Activated T-helper 17 cell treated with anti-CD3 and anti-CD28 coated beads, Interleukin-2, amount 50 U/mL, for 72 hours (primary cell): ENCODE measurements at places on chromosomes 2 and 18. TPM values are rescaled to one million over a fixed set of nuclear protein-coding genes. Genes with fewer than 3 reads are reported as not detected.

GRCh38 chr2:19120941-19121750 is 237.3 kb downstream of the OSR1 start:
- no peak for ATAC-seq

GRCh38 chr2:196295005-196295404 is 123.6 kb upstream of the STK17B start:
- no peak for ATAC-seq

GRCh38 chr2:217218269-217219163 is 358.7 kb upstream of the TNP1 start:
- peak; percentile 18 for ATAC-seq

GRCh38 chr2:9883897-9884296 is 40.6 kb downstream of the TAF1B start:
- ATAC-seq, result no peak

DNA sequence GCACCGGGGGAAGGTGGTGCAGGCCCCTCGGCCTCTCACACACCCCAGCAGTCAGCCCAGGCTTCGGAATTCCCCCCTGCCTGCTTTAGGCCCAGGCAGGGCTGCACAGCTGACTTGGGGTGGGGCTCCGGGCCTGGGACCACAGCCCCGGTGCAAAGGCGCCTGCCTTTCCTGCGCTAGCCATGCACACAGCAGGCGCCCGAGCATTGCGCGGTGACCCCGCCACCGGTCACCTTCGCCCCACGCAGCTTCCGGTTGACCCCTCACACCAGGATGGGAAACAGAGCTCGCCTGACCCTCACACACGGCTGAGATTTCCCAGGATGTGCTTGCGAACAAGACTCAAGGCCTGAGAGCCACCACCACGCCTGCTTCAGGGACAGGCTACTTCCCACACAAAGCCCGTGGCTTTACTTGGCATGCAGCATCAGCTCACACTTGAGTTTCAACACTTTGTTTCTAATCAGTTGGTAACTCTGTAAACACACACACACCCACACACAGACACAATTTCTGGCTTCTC is 46.0 kb downstream of the SLC66A2 start:
- ATAC-seq, result no peak

- no peak for ATAC-seq
Observed at GRCh38 chr18:23881778-23882177, 132.8 kb upstream of the TTC39C start.

- no peak for ATAC-seq
Observed at GRCh38 chr2:153432381-153432780, 46.2 kb downstream of the RPRM start.

Gene KCNE4
- total RNA-seq, result not detected

DNA sequence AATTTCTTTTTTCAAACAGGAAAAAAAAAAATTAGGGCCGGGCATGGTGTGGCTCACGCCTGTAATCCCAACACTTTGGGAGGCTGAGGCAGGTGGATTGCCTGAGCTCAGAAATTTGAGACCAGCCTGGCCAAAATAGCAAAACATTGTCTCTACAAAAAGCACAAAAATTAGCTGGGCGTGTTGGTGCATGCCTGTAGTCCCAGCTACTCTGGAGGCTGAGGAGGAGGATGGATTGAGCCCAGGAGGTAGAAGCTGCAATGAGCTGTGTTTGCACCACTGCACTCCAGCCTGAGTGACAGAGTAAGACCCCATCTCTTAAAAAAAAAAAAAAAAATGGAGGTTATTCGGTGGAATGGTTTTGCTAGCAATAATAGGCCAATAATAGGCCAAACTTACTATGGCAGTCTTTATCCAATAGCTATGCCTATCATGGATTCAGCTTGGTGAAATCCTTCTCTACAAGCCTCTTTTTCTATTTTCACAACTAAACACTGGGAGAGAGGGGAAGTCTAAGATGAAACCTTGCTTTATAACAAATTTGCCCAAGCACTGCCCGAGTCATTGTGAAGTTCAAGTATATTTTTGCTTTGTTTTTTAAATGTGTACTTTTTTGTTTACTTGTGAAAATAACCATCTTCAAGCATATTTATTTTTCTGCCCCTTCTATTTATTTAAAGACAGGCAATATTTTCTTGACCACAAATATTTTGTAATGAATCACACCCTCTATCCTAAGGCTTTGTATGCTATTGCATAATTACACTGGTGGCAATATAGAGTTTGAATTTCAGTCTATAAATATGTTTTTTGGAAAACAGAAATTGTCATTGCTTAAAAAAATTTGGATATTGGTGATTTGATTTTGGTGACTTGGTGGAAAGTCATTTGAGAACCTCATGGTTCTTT is 20.0 kb upstream of the KYNU start:
- ATAC-seq, result no peak

Gene POU3F3
- not detected for total RNA-seq

DNA sequence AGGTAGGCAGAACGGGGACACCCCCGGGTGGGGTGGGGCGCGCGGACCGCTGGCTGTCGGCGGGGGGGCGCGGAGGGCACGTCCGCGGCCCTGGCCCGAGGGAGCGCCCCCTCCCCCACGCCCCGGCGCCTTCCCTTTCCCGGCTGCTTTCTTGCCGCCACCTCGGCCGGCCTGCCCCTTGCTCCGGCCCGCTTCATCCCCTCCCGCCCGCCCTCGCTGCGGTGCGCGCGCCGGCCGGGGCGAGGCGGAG is 443 bp downstream of the VAPA start:
- no peak for ATAC-seq

GRCh38 chr2:234821946-234822475 is 129.8 kb upstream of the SH3BP4 start:
- no peak for ATAC-seq

DNA sequence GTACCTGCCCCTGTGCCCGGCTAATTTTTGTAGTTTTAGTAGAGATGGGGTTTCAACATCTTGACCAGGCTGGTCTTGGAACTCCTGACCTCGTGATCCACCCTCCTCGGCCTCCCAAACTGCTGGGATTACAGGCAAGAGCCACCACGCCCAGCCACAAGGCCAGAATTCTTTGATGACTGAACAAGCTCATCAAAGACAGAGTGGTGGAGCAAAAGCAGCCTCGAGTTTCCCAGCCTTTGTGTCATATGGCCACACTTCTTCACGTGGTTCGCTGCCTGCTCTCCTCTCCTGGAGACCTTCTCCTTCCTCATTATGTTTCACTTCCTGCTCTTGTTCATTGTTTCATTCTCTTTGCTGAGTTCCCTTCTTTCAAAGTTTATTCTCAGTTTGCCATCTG is 9.9 kb upstream of the NPC1 start:
- no peak for ATAC-seq

- ATAC-seq, result no peak
Observed at GRCh38 chr2:661360-661635, 15.9 kb downstream of the TMEM18 start.

DNA sequence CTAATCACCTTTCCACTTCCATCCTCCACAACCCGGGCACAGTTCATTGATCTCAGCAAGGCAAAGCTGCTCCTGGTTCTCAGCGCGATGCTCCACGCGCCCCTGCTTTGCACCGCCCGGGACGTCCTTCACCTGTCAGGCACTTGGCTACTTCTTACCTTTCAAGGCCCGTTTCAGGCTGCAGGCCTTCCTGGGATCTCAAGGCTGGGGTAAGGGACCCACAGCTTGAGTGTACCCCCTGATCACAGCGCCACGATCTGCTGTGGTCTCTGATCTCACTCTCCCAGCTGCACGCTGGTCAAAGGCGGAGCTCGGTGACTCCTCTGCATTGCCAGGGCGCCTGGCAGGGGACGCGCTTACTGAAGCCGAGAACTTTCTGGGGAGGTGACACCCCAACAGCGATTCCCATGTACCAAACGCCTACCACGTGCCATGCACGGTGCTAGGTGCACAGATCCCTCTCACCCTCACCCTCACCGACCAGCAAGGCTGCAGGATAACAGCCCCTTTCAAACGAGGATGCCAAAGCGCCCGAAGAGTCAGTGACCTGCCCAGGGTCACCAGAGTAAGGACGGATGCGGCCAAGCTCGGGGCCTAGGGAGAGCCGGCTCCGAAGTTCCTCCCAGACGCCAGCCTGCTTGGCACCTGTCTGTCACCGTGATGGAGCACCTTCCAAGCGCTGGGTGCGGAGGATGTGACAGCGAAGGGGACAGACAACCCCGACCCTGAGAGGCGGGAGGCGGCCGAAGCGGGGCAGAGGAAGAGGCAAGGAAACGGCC is 818 bp downstream of the ITGB1BP1 start:
- peak; percentile 49 for ATAC-seq

Gene LCT
- total RNA-seq, result 0.45 TPM

DNA sequence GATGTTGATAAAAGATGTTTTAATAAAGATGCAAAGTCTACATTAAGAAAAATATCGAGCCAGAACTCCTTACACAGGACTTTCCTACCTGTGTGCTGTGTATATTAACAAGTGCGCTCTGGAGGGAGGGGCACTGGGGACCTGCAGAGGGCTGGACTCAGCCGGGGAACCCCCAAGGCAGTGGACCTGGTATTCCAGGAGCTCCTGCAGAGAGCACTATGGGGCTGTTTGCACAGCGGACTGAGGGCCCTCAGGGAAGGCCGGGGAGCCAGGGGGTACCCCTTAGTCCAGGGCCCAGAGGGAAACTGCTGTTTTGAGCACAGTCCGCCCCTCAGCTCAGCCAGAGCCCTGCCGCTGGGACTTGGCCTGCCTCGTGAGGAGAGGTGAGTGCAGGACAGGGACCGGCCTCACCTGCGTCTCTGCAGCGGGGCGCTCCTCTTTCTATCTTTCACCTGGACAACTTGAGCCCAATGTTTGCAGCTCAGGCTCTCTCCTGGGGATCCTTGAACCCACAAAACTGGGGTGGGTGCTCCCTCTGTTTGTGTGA is 168.4 kb downstream of the ARL4C start:
- no peak for ATAC-seq
